ENCODE measurements at places on chromosomes 12 and 14.

DNA sequence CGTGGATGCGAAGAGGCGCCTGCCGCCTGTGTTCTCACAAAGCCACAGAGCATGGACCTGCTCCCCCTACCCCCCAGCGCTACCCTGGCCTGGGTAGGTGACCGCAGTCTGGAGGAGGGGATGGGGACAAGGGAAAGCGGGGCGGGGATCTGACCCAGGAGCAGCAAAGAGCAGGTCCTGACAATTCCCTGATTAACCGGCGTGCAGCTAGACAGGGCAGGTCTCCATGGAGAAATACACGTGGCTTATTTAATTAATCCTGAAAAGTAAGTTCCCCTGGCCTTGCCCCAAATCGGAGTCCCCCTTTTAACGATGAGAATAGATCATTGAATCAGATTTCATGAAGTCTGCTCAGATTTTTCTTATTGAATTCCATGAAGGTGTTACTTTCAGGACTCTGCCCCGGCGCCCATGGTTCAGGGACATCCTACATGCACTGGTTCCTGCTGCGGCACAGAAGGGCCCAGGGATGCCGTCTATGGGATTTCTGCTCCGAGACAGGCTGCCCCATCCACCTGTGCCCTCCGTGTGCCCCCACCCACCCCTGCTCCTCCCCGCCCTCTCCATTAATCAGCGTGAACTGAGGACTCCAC, 251.0 kb upstream of the SFSWAP start:
- no peak for DNase-seq

- DNase-seq, result peak; percentile 66
These were observed 657.5 kb upstream of the TBX3 start for GRCh38 chr12:115341442-115341841.

GRCh38 chr14:53953002-53953827, 3.4 kb downstream of the BMP4 start:
- peak; percentile 92 for DNase-seq

DNA sequence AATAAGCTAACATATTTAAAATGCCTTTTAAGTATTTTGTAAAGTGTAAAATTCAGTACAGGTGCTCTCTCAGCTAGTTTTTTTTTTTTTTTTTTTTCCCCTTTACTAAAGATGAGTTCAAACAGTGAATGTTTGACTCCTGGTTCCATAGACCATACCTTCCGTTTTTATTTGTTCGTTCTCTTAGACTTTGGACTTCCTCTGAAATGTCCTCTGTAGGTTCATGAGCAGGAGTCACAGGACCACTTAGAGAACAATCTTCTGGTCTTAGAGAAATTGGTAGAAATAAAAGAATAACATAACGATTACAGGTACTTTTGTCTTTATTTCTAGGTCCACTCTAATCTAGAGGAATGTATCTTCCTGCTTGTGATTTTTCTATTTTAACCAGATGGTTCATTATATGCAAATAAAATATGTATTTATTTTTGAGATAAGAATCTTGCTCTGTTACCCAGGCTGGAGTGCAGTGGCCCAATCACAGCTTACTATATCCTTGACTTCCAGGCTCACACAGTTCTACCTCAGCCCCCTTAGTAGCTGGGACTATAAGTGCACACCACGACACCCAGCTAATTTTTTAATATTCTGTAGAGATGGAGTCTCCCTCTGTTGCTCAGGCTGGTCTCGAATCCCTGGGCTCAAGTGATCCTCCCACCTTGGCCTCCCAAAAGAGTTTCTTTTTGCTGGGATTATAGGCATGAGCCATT, 25.8 kb downstream of the STYX start:
- no peak for DNase-seq

DNA sequence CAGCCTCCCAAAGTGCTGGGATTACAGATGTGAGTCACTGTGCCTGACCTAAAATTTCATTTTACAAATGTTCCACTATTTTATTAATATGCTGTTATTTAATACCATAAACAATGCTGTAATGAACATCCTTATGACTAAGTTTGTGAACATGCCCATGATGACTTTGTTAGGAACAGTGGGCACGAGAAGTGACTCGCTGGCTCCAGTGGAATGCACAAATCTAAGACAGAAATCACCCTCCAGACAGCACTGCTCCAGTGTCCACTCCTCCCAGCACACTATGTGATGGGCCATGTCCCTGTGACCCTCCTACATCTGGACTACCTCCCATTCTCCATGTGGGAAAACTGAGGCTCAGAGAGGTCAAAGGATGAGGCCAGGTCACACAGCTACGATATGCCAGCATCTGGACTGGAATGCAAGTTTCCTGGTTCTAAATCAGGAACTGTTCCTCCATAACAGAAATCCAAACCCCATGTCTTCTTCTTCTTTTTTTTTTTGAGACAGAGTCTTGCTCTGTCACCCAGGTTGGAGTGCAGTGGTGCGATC, 57.9 kb downstream of the GPR68 start:
- DNase-seq, result no peak

Measured in ovary (tissue), 10 donors.